ENCODE measurements at places on chromosomes 2 and 18.

DNA sequence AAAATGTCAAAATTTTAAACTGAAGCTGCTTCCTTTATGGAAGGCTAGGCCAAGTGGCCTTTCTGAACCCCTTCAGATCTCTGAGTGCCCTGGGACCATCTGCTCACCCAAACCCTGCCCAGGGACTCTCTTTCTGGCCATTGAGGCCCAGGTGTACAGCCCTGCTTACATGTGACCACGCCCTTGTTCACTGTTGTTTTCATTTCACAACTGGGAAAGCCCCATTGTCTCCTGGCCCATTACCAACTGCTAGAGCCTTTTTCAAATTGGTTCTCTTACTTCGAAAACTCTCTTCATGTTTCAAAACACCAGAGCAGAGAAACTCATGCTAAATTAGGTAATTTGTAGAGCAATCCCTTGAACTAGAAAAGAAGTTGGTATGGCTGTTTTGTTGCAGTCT is 219.5 kb upstream of the TANK start:
- DNase-seq: no peak

- no peak for DNase-seq
Observed at GRCh38 chr18:61965311-61965710, 72.5 kb upstream of the RNF152 start.

- DNase-seq: no peak
Observed at GRCh38 chr2:18154259-18154658, 275.8 kb downstream of the KCNS3 start.

DNA sequence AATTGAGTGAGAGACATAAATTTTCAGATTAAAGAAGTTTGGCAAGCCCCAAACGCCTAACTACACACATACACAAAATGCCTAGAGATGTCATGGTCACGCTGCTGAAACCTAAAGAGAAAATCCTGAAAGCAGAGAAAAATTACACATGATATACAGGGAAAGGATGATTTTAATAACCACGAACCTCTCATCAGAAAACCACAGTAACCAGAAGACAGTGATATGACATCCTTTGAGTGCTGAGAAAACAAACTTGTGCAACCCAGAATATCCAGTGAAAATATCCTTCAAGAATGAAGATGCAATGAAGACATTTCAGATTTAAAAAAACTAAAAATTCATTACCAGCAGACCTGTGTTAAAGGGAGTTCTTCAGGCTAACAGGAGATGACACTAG is 122.4 kb upstream of the LMAN1 start:
- no peak for DNase-seq

DNA sequence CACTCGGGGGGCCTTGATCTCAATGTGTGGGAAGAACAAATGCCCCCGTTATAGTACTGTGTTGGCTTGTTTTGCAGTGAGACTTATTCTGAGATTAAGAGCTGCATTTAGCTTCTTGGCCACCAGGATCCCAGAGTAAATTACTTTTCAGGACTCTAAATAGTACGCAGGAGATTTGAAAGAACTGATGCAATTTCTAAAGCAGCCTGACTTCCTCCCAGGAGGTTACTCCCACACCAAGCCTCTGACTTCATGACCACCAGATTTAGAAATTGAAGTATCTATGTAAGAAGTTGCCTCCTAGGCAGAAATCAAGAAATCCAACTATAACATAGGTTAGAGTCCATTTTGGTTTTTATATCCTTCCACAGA is 67.0 kb downstream of the FEZ2 start:
- no peak for DNase-seq

DNA sequence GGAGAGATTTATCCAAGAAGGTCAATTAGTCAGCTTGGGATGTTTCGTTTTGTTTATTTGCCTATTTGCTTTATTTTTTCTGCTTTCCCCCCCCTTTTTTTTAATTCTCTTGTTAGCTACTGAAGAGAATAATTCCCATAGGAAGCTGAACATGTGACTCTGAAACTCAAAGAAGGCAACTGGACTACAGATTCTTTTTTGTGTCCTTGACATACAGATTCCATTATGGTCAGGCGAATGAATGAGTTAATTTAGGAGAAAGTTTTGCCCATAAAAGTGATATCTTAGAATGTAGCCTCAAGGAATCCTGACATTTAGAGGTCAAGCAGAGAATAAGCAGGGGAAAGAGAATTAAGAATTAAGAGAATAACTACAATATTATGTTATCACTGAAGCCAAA is 514.2 kb upstream of the LINC00305 start:
- no peak for DNase-seq

- DNase-seq: no peak
Observed at GRCh38 chr2:43944915-43945314, 50.9 kb downstream of the LRPPRC start.

DNA sequence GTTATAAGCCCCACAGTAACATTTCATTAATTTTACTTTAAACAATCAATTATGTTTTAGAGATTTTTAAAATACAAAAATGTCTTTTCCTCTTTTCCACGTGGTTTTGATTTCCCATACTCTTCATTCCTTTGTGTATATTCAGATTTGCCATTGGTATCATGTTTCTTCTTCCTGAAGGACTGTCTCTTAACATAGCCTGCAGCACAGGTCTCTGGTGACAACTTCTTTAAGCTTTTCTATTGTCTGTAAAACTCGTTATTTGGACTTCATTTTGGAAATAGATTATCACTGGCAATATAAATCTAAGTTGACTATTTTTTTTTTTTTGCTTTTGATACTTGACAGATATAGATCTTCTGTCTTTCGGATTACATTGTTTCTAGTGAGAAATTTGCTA is 115.2 kb upstream of the KLHL29 start:
- DNase-seq: no peak

GRCh38 chr2:32430804-32431203 is 74.0 kb downstream of the BIRC6 start:
- DNase-seq: no peak

DNA sequence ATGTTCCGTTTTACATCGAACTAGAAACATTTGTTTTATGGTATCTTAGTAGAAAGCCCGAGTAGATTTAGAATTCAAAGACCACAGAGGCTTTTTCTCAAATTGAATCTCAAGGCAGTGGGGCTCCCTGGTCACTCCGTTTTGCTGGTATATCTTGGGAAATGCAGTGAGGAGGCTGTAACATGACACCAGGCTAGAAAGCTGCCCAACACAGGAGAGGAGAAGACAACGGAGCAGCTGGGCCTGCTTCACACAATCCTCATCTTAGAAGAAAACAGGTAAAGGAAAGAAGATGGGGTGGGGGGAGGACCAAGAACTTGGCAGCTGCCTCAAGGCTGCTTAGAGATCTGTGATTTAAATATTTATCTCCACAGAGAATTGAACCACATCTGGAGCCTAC is 38.3 kb upstream of the EPB41L3 start:
- DNase-seq: no peak

DNA sequence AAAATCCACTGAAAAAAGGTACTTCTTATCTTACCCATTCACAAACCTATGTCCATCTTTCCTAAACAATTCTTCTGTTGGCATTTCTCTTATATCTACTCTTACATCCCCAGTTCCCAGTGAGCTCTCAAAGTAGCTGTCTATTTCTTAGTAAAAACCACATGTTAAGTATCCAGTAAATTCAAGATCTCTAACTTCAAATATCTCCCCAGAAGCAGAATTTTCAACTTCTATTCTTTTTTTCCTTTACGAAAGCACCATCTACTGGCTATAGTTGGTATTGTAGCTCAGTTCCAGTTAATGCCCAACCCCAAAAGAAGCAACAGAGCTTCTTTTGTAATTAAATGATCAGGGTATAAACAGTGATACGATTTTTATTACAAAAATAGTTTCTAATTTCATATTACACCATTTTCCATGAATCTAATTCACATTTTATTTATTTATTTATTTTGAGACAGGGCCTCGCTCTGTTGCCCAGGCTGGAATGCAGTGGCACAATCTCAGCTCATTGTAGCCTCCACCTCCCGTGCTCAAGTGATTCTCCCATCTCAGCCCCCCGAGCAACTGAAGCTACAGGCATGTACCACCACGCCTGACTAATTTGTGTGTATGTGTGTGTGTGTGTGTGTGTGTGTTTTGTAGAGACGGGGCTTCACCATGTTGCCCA is 28.5 kb downstream of the HRH4 start:
- DNase-seq: no peak

DNA sequence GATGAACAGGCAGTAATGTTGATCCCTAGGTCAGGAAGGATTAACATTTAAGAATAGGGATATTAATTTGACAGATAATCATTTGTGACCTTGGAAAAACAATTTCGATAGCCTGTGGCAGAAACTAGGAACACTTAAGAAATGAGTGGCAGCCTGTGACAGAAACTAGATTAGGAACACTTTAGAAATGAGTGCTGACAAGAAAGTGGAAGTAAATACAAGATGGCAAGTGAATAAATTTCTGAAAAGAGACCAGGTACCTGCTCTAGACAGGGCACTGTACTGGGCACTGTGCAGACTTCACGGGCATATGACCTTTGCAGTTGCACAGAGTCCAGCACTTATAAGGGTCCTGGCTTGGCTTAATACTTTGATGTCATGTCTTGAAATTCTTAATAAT is 5.5 kb upstream of the HNRNPA3 start:
- no peak for DNase-seq

GRCh38 chr2:182941121-182941722 is 74.8 kb upstream of the FRZB start:
- no peak for DNase-seq

- no peak for DNase-seq
Observed at GRCh38 chr18:36471393-36471792, 173.9 kb downstream of the FHOD3 start.

DNA sequence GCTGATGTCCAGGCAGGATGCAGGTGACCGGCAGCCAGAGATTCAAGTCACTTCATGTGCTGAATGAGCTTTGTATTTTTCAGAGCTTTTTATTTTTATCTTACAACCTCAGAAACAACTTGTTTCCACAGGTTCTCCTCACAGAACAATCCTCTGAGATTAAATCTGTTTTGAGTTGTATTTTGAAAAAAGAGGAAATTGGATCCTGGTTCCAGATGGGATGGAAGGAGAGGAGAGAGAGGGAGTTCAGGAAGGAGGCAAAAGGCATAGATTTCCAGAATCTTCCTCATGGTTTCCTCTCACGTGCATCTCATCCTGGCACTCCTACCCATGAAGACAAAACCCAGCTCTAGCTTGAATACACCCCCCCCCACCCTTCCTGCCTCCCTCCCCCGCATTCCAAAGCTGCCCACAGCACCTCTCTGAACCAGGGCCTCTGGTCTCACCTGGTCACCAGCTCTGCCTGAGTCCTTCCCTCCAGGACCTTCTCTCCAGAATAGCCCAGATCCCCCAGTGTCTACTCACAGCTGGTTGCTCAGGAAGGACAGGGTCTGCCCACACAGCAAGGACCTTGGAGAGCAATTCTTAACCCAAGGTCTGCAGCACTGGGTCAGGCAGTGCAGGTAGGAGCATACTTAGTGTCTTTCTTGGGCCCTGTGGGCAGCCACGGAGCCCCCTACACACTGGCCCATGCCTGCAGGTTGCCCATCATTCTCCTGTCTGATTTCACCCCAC is 104.7 kb downstream of the ZFP36L2 start:
- no peak for DNase-seq

- no peak for DNase-seq
Observed at GRCh38 chr2:224173210-224173609, 134.1 kb upstream of the SERPINE2 start.

DNA sequence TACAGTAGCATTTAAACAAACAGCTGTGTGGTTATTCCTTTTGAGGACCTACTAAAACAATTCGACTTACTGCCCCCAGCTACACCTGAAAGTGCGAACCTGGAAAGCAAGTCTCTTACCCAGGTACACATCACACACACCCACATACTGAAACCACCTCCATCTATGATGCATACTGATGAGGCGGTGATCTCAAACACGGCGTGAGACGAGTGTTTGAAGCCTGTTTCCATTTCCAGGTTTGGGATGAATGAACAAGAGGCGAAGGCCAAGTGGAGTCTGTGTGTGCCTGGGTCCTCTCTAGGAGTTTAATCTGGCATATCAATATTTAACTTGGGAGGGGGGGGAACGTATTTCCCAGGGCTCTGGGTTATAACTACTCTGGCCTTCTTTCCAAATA is 1.6 kb downstream of the TMEM185B start:
- no peak for DNase-seq

DNA sequence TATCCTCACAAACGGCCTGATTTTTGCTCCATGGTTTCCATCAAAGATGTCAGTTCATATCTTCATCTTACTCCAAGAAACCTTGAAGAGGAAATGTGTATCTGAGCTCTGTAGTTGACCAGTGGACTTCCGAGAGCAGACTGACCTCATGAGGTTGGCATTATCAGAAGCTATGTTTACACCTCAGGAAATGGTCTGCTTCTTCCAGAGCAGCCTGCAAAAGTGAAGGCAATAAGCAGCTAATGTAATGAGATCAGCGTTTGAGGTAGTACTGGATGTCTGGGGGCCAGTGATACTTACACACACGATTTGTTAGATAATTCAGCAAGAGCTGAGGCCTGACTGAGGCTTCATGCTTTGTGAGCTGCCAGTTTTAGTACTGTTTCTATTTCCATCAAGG is 189.7 kb downstream of the LRRTM1 start:
- DNase-seq: no peak

DNA sequence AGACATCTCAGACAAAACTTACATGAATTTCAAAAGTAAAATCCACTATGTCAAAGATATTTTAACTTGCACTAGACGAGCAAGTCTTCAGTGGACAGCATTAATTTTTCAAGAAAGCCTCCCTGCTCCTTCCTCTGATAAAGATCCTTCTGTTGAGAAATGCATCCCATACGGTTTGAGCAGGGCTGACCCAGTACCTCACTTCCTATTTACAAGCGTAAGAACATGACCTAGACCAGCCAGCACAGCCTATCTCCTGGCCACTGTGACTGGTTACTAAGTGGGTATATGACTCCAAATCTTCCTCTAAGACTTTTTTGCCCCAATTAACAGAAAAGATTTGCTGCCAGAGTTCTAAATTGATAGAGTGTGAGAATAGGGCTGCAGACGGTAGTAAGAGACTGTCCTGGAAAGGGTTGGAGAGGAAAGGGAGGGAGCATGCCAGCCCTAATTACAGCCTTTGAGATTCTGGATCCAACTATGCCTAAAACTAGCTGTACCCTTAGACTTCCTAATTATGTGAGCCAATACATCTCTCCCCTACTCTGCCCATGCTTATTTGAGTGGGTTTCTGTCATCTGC is 108.4 kb downstream of the PRELID3A start:
- no peak for DNase-seq

- DNase-seq: no peak
Observed at GRCh38 chr2:13652531-13653313, 936.0 kb downstream of the TRIB2 start.

DNA sequence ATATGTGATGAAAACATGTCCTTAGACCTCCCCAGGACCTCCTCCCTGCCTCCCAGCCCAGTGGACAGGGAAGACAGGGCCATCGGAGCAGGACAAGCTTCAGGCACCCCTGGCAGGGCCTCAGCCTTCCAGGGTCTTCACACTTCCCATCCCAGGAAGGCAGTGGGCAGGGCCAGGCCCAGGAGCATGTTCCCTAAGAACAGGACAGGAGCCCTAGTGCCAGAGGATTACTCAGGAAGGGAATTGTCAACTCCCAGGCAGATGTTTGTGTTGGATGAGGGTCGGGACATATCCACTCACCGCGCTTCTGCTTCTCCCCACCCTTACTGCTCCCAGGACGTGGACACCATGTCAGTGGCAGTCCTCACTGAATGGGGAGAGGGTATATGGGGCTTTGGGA is 138.9 kb downstream of the TNS1 start:
- DNase-seq: no peak

Measured in stimulated activated CD4-positive, alpha-beta T cell treated with anti-CD3 and anti-CD28 coated beads, Interleukin-4, amount 100 ng/mL, for 48 hours (primary cell).